ENCODE measurements at places on chromosomes 7 and 10.

DNA sequence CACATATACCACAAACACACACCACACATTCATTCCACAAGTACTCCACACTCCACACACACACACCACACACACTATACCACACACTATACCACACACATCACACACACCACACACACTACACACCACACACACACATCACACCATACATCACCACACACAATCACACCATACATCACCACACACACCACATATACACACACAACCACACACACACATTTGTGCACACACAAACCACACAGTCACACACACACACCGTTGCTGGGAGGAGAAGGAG lies 112.8 kb downstream of the PTPN20 start:
- DNase-seq, result no peak

DNA sequence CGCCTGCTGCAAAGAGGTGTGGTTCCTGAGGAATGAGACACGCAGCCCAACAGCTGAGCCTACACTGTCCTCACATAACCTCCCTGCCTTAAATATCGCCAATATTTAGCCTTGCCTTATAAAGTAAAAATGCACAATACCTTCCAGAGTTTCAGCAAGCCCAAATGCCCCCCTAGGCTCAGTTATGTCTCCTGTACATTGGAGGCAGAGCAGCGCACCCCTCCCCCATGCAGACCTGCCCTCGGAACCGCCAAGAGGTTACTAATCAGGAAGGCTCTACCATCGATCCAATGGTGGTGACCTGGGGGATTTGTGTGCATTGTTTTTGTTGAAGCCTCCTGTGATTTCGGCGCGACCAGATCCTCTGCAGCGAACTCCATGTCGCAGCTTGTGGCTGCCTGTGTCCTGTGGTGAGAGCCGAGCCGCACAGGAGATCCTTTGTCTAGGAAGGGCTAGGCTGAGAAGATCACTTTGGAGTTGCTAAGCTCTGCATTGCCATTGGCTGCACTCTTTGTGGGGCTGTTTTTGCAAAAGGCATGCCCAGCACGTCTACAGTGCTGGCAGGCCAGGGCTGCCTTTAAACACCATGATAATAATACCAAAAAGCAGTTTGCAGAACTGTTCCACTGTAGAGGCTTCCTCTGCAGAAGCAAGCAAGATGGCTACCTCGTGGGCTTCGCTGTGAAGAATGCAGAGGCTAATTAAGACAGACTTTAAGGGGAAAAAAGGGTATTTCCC lies 40.1 kb downstream of the TET1 start:
- peak; percentile 47 for DNase-seq

DNA sequence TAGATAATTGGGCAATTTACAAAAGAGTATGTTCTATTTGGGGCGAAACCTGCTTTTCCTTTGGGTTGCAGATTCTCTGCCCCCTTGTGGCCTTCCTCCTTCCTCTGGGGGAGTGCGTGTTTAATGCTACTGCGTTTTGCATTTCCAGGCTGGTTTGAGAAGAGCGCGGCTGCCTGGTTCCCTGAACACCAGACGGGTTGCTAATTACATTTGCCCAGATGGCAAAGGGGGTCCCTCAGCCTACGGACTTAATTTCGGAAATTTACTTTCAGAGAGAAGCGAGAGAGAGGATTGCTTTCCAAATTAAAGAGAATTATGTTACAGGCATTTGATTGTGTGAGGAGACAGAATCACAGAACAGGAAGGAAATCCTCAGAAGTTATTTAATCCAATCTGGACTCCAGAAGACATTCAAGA lies 91.9 kb upstream of the JAZF1 start:
- peak; percentile 24 for DNase-seq

- DNase-seq, result peak; percentile 73
These were observed 34.6 kb downstream of the ZEB1 start for GRCh38 chr10:31353574-31353973.

- DNase-seq, result no peak
These were observed 59.0 kb downstream of the DOCK1 start for GRCh38 chr10:126964190-126964589.

DNA sequence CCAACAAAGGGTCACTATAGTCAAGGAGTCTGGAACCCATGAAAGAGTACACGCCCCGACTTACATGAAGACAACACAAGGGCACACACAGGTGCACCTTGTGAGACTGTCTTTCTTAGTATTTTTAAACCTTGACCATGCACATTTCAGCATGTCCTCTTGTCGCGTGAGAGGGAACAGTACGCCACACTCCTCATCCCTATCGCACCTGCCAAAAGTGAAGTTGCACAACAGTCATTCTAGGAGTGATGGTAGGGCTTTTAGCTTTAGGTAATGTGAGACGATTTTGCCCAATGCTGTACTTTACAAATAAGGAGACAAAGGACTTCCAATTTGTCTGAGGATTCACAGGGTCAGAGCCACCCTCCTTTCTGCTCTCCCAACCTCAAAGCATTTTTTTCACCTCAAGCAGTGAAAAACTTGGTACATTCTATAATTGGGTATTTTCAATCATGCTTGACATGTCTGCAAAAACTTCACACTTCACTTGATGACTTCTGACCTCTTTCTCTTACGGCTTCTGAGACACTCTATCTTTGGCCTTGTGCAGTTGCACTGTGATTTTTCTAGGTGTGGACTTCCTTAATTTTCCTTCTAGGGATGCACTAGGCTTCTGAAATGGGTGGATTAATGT lies 173.9 kb upstream of the GRB10 start:
- DNase-seq, result no peak

GRCh38 chr10:101394524-101395133 lies 40.7 kb downstream of the BTRC start:
- peak; percentile 30 for DNase-seq

DNA sequence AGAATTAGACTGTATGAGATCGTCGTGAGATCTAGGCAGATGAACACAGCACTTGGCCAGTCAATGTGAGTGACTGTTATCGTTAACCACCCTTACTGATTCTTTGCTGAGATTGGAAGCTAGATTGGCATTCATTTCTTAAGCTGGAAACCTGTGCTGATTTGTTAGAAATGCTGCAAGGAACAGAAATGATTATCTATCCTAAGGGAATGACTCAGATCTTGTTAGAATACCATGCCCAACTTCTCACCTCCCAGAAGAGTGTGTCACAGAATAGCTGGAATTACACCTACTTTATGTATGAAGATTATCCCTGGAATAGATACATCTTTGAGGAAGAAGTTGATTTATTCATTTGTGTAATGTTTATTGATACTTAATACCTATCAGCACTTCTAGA lies 275.2 kb downstream of the AUTS2 start:
- DNase-seq, result no peak

- DNase-seq, result no peak
These were observed 34.4 kb downstream of the GLI3 start for GRCh38 chr7:42202601-42203000.

- no peak for DNase-seq
These were observed 27.8 kb downstream of the CRHR2 start for GRCh38 chr7:30654296-30655090.

GRCh38 chr10:125132344-125132743 lies 28.0 kb downstream of the CTBP2 start:
- DNase-seq, result no peak

DNA sequence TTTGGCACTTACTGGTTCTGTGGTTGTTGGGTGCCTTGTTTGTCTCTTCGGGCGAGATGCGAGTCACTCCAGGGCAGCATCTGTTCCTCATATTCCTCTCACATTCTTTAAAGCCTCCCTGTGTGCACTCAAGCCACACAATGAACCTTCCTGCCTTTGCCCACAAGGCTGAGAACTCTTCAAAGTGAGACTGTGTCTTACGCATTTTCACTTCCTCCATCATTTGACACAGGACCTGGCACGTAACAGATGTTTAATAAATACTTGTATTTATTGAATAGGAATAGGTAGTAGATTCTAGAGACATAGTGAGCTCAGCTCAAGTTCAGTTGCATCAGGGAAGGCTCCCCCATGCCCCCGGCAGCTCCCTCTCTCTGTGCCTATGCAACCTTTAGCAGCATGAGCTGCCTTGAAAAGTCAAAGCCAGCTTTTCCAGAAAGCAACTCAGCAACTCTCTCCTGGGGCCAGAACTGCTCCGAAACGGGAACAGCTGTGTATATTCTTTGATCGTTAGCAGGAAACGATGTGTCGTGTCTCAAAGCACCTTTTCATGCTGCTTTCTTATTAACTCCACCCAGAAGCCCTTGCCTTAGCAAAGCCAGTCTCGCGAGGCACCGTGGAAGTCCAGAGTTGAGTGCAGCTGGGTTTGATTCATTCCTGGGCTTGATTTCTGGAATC lies 97.5 kb downstream of the PFKFB3 start:
- DNase-seq, result peak; percentile 32

- no peak for DNase-seq
These were observed 123.9 kb upstream of the TCF7L2 start for GRCh38 chr10:112826018-112826697.

GRCh38 chr7:17408904-17409290 lies 110.4 kb downstream of the AHR start:
- no peak for DNase-seq

DNA sequence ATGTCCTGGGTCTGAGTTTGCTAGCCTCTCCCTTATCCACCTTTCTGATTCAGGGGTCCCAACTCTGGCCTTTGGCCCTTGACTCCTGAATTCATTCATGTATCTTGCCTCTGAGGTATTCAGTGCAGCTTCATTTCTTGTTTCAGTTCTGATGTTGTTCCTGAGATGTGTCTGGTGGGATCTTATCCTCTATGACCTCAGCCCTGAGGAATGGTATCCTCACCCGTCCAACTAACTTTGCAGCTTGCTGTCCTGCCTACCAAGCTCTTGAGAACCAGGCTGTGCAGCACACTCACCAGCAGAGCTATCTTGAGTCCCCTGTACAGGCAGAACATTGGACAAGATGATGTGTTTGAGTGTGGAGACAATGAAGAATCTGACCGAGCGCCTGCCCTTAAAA lies 13.8 kb downstream of the SUFU start:
- DNase-seq, result no peak

GRCh38 chr10:94963901-94964300 lies 25.4 kb downstream of the CYP2C9 start:
- DNase-seq, result no peak

GRCh38 chr7:98148607-98149006 lies 41.9 kb downstream of the LMTK2 start:
- no peak for DNase-seq

GRCh38 chr10:5406918-5407317 lies 2.3 kb upstream of the TUBAL3 start:
- DNase-seq, result no peak

GRCh38 chr7:129980667-129981066 lies 27.9 kb upstream of the UBE2H start:
- DNase-seq, result no peak

DNA sequence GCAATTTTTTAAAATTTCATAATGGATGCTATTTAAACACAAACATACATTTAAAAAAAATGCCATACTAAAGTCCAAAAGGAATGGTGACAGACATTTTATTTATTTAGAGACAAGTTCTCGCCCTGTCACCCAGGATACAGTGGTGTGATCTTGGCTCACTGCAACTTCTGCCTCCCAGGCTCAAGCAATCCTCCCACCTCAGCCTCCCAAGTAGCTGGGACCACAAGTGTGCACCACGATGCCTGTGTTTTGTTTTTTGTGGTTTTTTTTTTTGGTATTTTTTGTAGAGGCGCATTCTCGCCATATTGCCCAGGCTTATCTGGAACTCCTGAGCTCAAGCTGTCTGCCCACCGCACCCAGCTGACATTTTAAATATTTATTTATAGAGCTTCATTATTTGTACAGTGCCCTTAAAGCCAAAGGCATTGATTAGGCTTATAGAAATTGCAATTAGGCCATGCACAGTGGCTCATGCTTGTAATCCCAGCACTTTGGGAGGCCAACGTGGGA lies 703.5 kb downstream of the AUTS2 start:
- DNase-seq, result no peak

- DNase-seq, result no peak
These were observed 55.3 kb upstream of the NCAPG2 start for GRCh38 chr7:158759749-158760444.

DNA sequence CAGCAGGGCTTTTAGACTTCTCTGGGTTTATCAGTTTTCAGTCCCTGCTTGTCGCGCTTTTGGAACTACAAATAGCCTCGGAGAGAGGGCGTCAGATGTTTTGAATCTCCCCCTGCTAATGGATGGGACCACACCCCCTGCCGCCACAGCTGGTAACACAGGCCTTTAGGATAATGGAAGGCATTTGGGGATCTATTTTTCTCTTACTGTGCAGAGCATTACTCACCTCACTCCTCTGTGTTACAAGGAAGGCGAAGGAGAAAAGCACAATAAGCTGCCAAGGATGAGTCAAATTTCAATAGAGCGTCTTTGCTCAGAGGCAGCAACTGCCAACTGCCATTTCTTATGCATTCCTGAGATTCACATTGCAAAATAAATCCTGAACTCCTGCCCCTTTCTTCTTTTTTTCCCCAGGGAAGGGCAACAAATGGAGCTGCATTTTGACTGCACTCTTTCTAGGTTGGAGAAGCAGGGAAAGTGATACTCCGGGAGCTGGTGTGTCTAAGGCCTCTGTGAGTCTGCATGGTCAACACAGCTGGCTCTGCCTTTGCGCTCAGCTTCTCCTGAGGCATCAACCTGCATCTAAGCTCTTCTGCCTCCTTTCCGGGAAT lies 31.5 kb upstream of the SMNDC1 start:
- DNase-seq, result no peak

- no peak for DNase-seq
These were observed 13.4 kb downstream of the NOD1 start for GRCh38 chr7:30465046-30465810.

GRCh38 chr7:115494529-115495147 lies 535.9 kb downstream of the TFEC start:
- no peak for DNase-seq

DNA sequence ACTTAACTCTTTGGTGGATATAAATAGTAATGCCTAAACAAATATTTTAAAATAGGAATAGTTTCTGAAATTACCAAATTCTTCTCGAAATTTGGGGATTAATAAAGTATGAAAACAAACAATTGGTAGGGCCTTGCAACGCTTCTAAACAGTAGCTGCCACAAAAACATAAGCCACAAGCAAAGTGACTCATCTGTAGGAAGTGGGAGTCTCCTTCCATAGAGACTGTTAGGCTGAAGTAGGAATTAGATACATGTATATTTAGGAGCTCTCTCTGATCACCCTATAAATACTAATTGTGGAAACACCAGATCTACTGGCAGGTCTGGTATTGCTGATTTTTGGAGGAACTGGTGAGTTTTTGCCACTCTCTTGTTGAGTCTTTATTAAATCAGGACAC lies 5.7 kb upstream of the LMOD2 start:
- no peak for DNase-seq

DNA sequence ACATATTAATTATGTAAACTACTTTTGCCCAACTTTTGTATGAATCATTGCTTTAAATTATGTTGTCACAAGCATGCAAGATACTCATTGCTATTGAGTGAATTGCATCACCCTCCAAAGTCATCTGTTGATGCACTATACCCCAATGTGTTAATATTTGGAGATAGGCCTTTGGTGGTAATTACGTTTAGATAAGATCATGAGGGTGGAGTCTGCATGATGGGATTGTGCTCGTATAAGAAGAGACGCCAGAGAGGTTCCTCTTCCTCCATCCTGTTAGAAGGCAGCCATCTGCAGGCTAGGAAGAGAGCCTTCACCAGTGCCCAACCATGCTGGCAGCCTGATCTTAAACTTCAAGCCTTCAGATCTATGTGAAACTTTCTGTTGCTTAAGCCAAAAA lies 95.3 kb upstream of the MAGI2 start:
- no peak for DNase-seq

Measured in CD4-positive, alpha-beta T cell treated with Interleukin-4 for 4 hours (primary cell).